ENCODE measurements at places on chromosomes 5 and 9.

GRCh38 chr9:113675475-113675941, 200.6 kb upstream of the ZNF618 start:
- DNase-seq, result no peak

GRCh38 chr5:149046196-149046829, 16.5 kb downstream of the SH3TC2 start:
- DNase-seq, result no peak

- DNase-seq, result no peak
Measured at GRCh38 chr5:125451622-125452021, 705.2 kb upstream of the ZNF608 start.

- no peak for DNase-seq
Measured at GRCh38 chr9:95903398-95903797, 27.9 kb downstream of the ERCC6L2 start.

DNA sequence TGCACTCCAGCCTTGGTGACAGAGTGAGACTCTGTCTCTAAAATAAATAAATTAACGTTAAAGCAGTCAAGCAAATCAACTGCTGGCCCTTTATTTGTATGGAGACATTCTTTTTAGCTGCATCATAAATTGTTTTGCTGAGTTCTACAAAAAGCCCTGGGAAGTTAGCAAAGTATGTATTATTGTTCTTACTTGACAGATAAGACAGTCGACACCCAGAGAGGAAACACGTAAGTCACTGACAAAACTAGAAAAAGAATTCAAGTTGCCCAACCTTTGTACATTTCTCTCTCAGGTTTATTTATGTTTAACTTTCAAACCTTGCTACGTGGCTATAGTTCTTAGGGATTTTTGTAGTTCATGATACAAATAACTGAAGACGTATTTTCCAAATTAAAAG, 40.4 kb upstream of the MACIR start:
- DNase-seq, result no peak

GRCh38 chr5:76526950-76527583, 96.1 kb downstream of the F2RL2 start:
- no peak for DNase-seq

- no peak for DNase-seq
Measured at GRCh38 chr9:92720209-92720765, 44.3 kb downstream of the BICD2 start.

DNA sequence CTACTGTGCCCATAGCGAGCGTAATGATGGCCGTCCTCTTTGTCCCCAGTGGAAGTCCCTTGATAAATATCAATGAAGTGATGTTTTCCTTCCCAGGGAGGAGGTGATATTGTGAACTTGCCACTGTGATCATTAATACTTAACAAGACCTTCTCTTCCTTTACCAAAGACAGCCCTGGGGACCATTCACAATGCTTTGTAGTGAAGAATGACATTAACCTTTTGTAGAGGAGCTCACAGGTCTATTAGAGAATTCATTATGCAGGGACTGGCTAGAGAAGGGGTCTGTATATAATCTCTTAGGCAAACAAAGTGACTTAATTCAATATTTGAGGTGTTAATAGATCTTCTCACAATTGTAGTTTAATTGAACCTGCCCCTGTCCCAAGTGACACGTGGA, 452.9 kb upstream of the DMAC1 start:
- no peak for DNase-seq

DNA sequence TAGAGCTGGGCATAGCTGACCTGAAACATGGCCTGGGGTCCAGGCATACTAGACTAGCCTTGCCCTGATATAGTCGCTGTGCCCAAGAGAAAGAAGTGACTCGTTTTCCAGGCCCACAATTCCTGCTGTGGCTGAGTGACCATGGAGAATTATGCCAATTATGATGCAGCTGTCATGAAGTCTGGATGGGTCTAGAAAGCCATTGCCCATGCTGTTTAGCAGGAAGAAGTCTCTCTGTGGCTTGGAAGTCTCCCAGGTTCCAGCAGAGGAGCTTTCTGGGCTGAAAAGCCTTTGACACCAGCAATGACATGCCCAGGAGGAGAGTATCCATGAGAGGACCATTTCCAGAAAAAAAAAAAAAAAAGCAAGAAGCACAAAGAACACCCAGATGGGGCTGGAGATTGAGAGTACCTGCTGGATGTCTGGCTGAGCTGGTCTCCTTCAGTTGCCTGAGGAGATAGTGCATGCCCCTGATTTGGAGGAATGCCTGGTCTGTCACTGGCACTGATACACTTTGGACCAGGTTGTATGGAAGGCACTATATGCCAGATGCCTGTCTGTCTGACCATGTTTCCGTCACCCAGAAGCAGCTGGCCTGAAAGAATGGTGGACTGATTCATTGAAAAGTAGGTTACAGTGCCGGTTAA, 128.0 kb upstream of the EPB41L4A start:
- no peak for DNase-seq

DNA sequence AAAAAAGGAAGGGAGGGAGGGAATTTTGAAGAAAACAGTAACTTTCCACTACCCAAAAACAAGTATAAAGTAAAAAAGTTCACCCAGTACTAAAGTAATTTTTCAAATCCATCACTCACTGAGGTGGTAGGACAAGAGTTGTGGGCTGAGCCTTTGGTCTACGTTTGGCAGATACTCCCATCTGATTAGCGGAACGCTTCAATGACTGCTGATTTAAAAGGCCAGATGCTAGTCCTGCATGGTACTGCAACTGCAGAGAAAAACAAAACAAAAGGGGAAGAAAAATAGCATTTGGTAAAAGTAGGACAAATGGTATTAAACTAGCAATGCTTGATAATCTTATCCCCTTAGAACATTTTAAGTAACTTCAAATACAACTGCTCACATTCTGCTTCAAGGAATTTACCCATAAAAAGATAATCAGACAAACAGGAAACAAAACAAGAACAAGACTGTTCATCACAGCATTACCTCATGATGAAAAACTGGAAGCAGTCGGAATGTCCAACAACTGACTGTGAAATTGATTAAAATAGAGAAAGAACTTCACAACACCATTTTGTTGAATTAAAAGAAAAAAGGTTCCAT, 65.4 kb downstream of the MED27 start:
- DNase-seq, result no peak

- no peak for DNase-seq
Measured at GRCh38 chr5:173319646-173320045, 8.6 kb downstream of the STC2 start.

DNA sequence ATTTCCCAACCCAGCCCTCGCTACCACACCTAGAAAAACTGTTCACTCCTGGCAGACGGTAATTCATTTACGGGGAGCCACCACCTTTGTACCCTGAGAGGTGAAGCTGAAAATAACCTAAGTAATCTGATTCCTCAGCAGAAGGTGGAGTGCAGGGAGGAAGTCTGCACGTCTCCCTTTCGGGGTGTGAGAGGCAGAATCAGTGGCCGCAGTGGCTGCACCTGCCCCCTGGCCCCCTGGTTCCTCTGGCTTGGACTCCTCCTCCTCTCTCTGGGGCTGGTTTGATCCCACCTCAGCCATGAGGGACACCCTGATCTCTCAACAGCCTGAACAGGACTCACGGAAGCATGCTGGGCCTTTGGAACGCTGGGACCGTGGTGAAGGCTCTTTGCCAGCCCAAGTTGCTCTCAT, 10.5 kb downstream of the TMEM174 start:
- no peak for DNase-seq

DNA sequence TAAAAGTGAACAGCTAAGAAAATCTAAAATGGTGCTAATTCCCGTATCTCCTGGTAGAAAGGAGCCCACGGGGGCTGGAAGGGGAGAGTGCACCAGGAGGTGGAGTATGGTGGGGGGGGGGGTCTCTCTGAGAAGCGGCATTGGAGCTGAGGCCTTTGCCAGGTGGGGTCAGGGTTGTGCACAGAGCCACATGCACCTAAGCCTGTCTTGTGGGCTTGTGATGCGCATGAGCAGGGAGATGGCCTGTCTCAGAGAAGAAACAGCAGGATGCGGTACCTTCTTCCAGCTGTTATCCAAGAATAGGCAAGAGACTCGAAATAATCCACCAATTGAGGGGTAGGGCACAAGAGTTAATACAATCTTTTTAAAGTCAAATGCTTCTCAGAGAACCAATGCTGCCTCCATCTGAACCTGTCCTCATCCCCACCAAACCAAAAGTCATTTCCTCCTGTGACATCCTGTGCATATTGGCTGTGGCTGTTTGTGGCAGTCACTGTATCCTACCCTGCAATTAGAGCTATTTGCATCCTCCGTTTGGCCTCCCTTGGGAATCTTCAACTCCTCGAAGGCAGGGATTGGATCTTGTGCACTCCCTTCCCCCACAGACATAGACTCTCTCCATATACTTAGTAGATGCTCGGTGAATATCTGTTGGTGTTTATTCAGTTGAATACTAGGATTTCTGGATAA, 45.4 kb downstream of the FGF1 start:
- no peak for DNase-seq

GRCh38 chr5:34982823-34983222, 53.5 kb downstream of the DNAJC21 start:
- DNase-seq, result no peak

DNA sequence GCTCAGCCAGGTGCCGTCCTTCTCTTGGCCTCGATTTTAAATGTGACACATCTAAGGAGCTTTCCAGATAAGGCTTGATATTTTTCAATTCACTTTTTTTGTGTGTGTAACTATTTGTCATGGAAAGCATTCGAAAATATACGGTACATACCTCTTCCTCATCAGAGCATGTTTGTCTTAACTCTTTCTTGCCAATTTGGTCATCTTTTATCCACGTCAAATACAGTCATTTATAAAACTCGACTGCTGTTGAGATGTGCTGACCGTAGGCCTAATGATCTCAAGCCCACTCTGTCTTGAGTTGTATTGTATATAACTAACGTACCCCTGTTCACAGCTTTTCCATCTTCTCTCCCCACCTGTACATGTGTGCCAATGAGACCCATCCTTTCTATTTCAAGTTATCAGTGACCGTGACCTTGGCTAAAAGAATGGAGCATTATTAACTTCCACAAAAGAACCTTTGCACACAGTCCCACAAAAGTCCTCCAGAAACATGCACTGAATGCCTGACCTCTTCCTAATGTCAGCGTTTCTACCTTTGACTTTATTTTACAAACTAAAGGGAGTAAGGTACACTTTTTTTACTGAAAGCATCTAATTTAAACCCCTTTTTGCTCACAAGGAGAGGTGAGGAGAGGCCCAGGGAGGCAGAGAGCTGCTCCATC, 61.6 kb downstream of the IPPK start:
- DNase-seq, result no peak

GRCh38 chr9:86782831-86783230, 164.5 kb downstream of the GAS1 start:
- no peak for DNase-seq

DNA sequence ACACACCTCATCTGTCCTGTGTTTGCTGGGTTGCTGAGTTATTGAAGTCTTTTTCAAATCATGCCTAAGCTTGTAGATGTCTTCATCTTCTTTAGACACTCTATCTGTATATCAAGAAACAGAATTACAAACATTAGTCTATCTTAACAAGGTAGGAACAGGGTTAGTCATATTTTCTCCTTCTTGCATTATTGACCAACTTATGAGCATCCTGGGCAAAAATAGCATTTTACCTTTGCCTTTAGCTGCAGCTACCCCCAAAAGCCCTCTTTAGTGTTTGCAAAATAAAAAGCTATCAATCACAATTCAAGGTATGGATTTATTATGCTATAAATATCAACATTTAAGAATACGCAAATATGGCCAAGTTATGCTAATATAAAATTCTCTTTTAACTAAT, 3.4 kb downstream of the PLK2 start:
- DNase-seq, result no peak

DNA sequence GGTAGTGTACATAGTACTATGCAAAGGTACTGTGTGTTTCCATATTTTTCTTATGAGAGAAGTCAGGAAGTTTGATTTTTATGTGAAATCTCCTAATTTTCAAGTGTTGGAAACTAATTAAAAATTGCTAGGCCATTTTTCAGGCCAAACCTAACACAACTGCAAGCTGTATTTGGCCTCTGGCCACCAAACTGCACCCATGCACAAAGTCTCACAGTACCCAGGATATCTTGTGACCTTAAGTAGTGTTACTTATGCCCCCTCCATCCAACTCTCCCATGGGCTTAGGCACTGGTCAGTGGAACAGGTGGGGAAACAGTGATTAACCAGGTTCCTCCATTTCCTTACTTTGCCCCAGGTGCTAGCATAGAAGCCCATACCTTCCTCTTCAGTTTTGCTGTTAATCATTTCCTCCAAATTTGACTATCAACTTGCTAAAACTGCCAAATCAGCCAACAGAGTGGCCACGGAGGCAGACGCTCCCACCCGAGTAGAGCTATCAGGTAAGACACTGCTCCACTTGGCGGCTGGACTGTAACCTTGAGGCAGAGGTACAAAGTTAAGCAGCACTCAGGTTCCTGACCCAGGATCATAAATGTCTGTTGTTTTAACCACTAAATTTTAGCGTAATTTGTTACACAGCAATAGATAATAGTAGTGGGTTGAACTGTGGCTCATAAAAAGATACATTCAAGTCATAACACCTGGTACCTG, 19.5 kb upstream of the KIF27 start:
- no peak for DNase-seq
